ENCODE measurements at places on chromosomes 5 and 9.

- DNase-seq = no peak
Observed at GRCh38 chr9:20811872-20812271, 127.8 kb downstream of the FOCAD start.

DNA sequence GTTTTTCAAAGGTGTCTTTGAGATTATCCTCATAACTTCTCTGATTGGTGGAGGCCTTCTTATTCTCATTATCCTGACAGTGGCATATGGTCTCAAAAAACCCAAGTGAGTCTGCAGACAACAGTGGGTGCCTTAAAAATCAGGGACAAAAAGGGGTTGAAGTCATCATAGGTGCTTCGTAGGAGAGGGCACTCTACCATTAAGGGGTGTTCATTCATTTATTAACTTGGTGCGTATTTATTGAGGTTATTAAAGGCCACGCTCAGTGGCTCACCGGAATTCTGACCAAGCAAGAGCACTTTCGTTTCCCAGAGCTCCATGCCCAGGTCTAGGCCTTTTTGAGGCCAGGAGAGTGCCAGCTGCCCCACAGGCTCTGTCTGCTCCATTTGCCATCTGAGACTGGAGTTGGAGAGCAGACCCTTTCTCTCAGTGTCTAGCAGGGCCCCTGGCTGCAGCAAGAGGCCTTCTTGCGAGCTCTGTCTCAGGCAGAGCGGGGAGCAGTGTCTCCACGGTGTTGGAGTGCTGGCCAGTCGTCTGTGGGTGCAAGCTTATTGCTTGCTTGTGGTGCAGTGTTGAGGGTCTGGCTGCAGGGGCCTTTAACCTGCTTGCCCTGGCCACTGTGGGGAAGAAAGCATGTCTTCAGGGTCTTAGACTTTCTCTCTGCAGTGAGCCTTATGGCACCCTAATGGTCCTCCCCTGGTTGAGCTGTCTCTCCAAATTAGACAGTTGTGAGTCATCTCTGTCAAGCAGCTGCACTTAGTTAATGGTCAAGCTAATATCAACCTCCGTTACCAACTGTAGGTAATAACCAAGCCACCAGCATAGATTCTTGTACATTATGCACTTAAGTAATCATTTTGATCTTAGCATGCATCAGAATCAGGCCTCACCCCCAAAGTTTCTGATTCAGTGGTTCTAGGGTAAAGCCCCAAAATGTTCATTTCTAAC is 62.6 kb downstream of the IL31RA start:
- no peak for DNase-seq

DNA sequence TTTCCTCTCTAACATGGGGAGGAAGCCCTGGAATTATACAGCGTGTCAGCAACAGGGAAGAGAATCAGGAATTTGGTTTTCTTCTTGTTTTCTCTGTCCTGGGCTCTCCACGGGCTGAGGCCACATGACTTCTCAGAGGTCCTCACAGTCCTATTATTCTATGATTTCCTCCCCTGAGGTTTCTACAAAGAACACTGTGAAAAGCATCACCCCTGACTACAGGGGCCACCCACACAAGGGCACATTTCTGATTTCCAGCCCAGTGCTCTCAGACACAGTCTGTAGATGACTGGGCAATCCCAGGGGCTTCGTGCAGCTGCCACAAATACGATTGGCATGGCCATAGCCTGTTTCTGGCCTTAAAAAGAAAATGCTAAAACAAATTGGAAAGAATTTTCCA is 284.9 kb downstream of the CEMIP2 start:
- DNase-seq = no peak

- no peak for DNase-seq
Observed at GRCh38 chr5:82346399-82347165, 68.4 kb upstream of the RPS23 start.

GRCh38 chr5:35319333-35320002 is 89.2 kb upstream of the PRLR start:
- DNase-seq = peak; percentile 24

DNA sequence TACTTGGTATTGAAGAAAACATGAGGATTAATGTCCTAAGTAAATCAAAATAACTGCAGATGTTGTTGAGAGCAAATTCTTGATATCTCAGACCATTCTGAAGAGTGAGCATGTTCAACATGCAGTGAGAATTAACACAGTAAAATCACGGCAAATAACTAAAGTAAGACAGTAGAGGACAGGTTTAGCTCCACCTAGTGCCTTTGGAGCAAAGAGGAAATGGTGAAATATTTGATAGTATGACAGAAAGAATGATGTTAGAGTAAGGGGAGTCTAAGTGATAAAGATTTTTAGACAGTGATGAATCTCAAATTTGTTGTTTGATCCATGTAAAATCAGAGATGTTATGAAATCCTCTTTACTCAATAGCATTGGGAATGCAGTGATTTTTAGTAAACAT is 424.2 kb downstream of the TMEM161B start:
- no peak for DNase-seq

DNA sequence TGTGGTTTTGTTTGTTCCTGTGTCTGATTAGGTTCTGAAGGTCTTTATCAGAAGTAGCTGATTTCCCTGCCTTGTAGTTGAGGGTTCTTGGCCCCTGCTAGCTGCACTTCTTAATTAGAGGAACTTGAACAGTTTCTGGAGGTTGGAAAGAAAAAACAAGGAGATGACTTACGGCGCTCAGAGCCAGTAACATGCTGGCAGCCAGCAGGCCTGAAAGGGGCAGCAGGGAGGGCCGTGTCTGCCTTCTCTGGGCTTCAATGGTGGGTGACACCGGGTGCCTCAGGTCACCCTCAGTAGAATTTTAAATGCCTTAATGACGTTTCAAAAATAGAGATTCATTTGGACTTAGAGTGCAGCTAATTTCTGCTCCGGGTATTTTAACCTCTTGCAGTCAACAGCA is 15.8 kb downstream of the UBE2QL1 start:
- DNase-seq = no peak

- DNase-seq = no peak
Observed at GRCh38 chr5:138952962-138953361, 77.8 kb upstream of the LRRTM2 start.

GRCh38 chr5:131224387-131225201 is 39.3 kb upstream of the CDC42SE2 start:
- peak; percentile 22 for DNase-seq

DNA sequence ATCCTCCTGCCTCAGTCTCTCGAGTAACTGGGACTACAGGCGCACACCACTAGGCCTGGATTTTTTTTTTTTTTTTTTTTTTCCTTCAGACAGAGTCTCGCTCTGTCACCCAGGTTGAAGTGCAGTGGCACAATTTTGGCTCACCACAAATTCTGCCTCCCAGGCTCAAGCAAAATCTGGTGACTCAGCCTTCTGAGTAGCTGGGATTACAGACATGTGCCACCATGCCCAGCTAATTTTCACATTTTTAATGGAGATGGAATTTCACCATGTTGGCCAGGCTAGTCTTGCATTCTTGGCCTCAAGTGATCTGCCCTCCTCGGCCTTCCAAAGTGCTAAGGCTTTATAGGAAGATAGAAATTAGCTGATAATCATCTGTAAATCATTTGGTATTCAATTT is 43.9 kb downstream of the NSA2 start:
- DNase-seq = no peak

GRCh38 chr5:93790401-93790800 is 49.0 kb upstream of the POU5F2 start:
- DNase-seq = no peak

GRCh38 chr9:71704796-71705195 is 63.5 kb downstream of the CEMIP2 start:
- no peak for DNase-seq

DNA sequence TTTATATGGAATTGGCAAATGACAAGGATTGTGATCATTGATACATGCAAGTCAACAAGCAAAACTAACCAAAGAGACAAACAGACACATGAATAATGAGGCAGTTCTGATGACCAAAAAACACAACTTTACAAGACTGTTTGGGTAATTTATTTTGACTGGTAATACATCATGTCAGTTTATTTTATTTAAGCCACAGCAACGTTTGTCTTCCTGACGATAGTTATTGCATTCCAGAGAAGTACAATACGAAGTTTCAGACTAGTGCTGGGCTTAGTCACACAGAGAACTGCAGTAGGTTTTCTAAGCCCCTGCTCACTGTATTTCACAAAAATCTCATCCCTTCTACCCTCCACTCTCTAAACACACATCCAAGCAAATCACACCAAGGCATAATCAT is 514.2 kb downstream of the RAB3C start:
- DNase-seq = no peak

DNA sequence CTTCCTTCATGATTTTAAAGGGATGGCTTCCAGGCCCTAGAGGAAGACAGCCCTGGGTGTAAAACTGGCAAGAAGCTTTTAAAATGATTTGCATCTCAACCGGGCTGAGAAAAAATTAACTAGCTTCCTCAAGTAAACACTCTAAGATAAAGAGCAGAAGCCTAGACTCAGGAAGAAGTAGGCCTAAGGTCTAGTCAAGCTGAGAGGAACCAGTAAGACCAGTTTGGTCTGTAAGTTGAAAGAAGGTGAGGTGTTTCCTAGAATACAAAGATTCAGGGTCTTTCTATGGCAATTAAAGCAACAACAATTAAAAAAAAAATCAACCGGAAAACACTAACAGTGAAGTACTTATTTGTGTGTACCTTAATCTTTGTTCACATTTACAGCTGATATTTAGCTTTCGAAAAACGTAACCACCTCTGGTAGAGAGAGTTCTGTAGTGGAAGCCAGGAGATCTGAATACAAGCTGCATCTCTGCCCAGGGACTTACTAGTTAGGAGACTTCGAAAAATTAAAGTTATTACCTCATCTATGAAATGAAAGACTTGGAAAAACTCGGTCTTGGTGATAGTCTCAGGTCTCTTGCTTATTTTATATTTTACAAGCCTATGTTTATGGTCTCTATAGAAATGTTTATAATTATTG is 75.7 kb downstream of the TUSC1 start:
- no peak for DNase-seq

DNA sequence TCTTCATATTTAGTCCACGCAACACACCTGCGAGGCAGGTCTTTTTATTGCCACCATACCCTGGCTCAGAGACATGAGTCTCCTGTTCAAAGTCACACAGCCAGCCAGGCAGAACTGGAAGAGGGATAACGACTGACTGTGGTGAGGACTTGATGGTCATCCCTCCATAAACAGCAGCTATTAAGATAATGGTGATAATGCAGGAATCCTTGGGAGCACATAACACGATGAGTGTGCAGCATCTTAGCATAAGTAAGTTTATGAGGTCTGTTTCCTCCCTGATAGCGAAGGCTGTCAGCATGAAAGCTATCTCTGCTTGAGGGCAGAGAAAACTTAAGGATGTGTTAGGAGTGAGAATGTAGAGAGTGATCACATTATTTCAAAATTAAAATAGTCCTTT is 30.9 kb downstream of the KCTD16 start:
- DNase-seq = no peak

DNA sequence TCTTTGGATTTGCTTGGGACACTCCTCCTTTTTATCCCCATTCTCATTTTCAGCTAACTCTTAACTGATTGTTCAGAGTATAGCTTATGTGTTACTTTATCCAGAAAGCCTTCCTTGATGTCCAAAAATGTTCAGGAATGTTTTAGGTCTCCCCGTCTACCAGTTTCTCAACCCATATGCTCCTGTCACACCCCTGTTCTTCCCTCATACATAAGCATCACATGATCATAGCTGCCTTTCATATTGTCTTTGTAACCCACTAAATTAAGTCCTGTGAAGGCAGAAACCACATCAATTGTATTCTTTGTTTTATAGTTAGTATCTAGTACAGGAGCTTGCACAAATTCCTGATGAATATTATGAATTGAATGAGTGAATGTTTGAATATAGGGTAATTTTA is 321.9 kb upstream of the ACTBL2 start:
- DNase-seq = no peak

DNA sequence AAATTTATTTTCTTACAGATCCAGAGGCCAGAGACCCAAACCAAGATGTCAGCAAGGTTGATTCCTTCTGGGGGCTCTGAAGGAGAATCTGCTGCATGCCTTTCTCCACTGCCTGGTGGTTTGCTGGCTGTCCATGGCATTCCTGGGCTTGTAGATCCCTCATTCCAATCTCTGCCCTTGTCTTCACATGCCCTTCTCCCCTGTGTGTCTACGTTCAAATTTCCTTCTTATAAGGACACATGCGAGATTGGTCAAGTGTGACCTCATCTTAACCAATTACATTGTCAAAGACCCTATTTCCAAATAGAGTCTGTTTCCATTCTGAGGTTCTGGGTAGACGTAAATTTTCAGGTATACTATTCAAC is 84.5 kb upstream of the RAI14 start:
- no peak for DNase-seq

- no peak for DNase-seq
Observed at GRCh38 chr9:129451089-129451656, 169.7 kb downstream of the C9orf50 start.

DNA sequence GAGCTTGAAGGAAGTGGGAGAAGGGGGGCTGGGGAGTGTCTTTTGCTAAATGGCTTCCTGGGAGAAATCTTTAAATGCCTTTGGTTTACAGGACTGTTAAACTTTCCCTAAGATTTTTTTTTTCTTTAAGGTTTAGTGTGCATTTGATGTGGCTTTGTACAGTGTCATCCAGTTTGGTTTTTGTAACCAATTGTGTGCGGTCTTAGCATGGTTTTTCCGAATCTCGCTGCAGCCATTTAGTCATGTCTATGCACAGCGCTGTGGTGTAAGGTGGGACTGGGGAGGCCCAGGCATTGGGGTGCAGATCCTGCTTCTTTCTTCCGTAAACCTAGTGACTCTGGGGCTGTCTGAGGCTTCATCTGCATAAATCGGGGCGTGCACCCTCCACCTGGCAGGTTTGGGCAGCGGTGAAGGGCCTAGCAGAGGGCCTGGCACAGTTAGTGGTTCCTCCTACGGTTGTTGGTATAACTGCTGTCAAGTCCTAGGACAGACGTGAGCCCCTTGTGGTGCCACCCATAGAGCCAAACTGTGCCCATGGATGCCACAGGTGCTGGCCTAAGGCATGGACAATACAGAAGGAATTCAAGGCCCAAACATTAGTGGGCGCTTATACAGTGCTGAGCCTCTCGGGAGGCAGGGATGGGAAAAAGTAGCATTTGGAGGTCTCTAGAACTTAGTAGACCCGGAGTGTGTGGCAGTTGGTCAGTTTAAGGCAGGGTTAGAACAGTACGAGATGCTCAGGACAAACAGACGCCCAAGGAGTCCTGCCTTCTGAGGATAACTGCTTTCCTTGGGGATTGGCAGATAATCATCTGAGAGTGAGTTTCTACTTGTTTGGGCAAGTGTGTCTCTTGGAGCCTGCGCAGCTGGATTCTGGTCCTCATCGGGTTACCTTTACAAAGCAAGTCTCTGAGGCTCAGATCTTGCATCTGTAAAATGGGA is 1.5 kb downstream of the PRRC2B start:
- peak; percentile 80 for DNase-seq

DNA sequence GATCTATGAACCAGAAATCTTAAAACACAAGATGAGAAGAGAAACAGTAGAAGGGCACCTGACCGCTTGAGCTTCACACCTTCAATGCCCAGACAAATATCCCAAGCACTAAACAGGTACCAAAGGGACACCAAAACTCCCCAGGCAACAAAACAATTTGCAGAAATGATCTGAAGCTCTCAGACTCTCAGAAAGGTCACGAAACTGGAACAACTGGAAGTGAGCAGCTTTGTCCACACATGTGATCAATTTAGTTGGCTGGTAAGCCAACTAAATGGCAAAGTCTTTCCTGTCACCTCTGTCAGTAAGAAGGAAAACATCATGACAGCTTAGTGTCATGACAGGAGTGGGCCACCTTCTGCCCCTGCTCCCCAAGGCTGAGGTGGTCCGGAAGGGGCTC is 4.1 kb downstream of the IPPK start:
- no peak for DNase-seq

Measured in CD4-positive, alpha-beta T cell treated with Interleukin-10 for 1 hour (primary cell).